ENCODE measurements at places on chromosomes 6 and 20. TPM values are rescaled to one million over a fixed set of nuclear protein-coding genes. Genes with fewer than 3 reads are reported as not detected.

DNA sequence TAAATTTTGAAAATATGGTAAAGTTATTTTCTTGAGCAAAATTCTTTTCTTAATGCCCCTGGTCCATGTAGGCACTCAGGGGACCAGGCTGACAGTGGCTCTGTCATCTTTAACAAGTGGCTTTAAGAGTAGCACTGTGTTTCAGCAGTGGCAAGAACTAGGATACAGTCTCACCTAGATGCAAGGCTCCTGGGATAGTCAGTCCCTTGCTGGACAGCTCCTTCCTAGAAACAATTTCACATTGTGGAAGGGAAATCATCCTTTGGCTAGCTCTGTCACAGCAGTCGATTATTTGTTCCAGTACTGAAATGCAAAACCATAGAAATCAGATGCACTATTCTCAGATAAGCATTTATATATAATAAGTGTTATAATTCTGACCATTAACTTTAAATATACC, 175.4 kb upstream of the KCNQ5 start:
- no peak for DNase-seq

GRCh38 chr6:72651967-72652956, 30.4 kb downstream of the KCNQ5 start:
- DNase-seq: no peak

- no peak for DNase-seq
Measured at GRCh38 chr6:107101686-107102413, 13.5 kb downstream of the BEND3 start.

- no peak for DNase-seq
Measured at GRCh38 chr6:31204751-31205145, 34.3 kb upstream of the POU5F1 start.

GRCh38 chr6:111803371-111803770, 69.9 kb downstream of the FYN start:
- DNase-seq: no peak

DNA sequence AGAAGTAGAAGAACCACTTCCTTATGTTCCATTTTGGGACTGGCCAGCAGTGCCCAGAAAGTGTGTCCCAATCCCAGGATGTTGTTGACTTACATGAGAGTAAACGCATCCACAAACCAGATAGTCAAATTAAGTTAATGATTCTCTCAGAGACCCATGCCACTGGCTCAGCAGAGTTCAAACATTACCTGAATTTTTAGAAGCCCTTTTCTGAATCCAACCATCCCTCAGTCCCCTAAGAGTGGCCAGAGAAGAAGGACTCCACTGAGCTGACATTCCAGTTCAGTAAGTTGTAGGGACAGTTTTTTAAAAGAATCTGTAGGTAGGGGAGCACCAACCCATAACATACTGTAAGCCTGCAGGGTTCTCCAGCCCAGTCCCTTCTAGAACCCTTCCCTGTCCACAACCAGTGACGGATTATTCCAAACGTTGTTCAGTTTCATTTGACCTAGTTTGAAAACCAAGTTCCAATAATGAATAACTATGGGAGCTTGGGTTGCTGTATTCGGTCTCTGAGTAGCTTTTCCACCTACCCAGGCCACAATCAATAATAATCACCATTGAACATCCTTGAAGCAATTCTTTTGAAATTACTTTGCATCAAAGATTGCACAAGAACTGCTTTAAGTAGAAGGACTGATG, 153.0 kb downstream of the LPA start:
- DNase-seq: no peak

DNA sequence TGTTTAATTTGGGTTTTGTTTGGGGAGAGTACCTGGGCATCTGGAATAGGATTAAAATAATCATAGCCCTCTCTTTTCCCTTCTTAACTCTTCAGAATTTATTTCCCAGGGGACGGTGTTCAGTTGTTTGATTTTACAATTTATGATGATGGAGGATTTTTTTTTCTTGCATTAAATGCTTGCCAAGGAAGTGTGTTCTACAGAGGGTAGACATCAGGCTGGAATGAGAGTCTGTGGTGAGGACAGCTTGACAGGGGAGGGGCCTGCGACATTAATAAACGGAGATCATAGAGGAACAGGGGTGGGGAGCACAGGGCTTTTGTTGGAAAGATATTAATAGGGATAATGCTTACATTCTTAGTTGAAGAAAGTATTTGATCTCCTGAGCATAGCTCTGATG, 297.5 kb downstream of the CLIC5 start:
- DNase-seq: no peak

- no peak for DNase-seq
Measured at GRCh38 chr6:76839505-76839904, 623.8 kb downstream of the HTR1B start.

- DNase-seq: no peak
Measured at GRCh38 chr6:164087211-164087610, 672.7 kb downstream of the QKI start.

DNA sequence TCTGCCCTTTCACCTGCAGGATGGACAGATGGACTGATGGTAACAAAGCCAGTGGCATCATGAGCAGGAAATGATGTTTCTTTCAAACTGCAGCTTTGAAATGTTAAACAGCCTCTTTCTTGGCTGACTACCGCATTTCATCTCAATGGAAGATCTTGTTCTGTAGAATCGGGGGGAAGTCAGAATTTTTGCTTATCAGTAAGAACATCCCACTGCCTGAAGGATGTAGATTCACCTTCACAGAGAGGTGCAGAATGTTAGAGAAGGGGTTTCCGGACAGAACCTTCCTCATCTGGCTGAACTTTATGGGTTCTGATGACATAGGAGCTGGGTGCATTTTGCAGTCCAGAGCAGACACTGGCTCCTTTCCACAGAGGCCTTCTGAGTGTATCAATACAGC, 32.7 kb downstream of the GGTLC1 start:
- DNase-seq: no peak

DNA sequence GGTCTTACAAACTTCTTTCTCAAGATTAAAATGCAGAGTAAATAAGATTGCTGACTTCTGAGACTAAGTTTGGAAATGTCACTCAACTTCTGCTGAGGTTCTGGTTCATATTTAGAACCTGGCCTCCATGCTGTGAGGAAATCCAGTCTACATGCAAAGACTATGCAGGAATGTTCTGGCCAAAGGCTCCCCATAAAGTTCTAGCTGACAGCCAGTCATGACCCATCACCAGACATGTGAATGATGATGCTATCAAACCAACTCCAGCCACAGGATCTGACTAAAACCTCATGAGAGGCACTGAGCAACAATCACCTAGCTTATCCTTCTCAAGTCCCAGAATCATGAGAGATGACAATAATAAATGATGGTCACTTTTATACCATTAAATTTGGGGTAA, 935.1 kb upstream of the MAP3K7 start:
- DNase-seq: no peak

DNA sequence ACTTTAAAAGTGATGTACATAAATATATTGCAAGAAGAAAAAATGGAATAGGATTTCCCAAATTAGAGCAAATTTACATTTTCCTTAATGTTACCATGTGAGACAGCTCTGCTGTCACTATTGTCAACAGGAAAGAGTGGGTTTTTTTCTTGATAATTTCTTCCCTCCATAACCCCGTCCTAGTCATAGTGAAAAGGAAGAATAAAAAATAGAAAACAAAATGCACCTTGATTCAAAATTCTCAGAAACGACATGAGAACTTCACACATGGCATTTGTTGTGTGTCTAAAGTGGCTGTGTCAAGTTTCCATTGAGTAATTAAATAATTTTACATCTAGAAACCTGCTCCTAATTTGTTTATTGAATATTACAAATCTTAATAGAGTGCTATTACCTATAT, 945.2 kb upstream of the SLC35B3 start:
- no peak for DNase-seq

DNA sequence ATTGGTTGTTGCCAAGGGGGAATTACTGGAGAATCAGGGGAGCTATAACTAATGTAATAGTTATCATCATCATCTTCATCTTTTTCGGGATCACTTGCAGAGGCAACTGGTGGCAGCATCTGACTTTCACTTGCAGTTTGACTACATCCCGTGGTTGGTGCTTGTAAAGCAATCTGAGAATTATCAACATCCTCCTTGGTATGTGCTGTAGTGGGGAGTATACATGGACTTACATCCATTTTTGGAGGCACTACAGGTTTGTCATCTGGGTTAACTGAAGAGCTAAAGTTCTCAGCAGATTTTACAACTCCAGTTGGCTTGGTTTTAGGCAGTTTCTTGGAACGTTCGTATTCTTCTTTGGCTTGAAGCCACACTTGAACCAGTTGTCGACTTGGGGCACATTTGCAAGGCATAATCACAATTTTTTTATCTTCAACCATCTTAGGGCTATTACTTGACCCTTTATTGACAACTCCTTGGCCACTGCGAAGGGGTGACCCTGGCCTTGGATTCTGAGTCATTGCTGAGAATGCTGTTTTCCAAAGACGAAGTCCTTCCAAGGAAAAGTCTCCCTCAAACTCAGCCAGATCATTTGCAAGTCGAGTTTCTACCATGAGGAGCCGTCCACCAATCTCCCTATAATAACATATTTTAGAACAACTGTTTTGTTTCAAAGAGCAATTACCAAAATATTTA, 115.5 kb downstream of the REV3L start:
- DNase-seq: no peak

DNA sequence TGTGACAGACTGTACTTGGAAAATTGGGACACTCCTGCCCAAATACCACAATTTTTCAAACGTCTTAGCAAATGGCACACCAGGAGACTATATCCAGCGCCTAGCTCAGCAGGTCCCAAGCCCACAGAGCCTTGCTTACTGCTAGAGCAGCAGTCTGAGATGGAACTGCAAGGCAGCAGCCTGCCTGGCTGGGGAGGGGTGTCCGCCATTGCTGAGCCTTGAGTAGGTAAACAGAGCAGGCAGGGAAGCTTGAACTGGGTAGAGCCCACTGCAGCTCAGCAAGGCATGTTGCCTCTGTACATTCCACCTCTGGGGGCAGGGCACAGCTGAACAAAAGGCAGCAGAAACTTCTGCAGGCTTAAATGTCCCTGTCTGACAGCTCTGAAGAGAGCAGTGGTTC, 1003.3 kb upstream of the MAP3K7 start:
- DNase-seq: no peak

DNA sequence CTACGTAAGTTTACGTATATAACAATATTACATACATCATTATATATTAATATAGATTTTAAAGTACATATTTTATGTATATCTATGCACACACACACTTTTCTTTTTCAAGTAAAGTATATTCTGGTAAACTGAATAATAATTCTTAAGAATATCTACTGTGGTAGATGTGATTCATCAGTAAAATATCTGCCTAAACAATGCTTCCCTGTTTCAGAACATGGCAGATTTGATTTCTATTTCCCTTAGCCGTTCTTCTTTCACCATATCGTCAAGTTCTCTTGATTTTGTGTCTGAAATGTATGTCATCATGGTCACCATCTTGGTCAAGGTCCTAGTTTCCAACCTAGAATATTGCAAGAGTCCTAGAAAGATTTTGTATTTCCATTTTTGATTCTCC, 195.6 kb downstream of the HDGFL1 start:
- DNase-seq: no peak

DNA sequence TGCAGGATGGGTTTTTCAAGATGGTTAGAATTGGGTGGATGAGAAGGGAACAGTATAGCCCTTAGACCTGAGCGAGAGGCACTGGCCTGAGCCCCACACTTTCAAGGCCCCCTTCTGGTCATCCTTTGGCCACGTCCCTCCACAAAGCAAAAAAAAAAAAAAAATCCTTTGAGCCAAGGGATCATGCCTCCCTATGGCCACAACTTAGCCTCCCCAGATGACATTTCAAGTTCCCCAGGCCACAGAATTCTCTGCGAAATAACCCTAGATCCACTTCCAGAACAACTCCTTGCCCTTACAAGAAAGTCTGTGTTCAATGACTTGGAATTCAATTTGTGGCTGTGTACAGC, 30.4 kb downstream of the ELOVL2 start:
- DNase-seq: no peak

- no peak for DNase-seq
Measured at GRCh38 chr6:104788400-104788799, 71.3 kb downstream of the HACE1 start.

GRCh38 chr6:107731422-107732319, 92.4 kb downstream of the SCML4 start:
- DNase-seq: no peak

DNA sequence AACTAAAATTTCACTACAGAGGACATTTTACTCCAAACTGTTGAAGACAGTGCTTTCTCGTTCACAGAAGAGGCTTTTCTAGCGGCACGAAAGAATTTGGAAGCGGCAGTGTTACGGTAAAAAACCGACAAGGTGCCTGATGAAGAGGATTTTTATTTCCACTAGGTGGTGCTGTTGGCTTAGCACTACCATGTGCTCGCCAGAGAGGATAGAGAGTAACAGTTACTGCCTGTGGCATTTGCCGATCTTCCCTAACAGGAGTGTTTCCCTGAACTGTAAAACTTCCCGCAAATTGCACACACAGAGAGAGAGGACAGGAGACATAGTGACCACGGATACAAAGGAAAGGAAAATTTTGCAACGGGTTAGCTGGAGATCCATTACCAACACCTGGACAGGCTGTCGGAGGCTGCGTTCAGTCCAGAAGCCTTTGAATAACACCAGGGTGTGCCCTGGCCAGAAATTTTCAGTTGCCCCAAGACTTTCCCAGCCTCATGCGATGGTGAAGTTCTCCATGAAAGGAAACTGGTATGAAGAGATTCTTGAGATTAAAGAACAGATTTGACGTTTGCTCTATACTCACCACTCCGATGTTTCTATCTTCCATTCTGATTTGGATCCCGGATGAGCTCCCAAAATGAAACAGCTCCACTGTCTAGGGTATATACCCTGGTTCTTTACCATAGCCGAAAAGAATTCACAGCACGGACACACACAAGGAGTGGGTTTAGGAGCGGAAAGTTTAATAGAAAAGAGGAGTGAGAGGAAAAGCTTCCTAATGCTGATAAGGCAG, 48.1 kb downstream of the HLA-DPB1 start:
- DNase-seq: peak; percentile 38

- no peak for DNase-seq
Measured at GRCh38 chr6:151493804-151494234, at the start of gene CCDC170. Gene CCDC170 (plus strand): TSS chr6:151494017. CDS start chr6:151494129, 112 bp downstream.

DNA sequence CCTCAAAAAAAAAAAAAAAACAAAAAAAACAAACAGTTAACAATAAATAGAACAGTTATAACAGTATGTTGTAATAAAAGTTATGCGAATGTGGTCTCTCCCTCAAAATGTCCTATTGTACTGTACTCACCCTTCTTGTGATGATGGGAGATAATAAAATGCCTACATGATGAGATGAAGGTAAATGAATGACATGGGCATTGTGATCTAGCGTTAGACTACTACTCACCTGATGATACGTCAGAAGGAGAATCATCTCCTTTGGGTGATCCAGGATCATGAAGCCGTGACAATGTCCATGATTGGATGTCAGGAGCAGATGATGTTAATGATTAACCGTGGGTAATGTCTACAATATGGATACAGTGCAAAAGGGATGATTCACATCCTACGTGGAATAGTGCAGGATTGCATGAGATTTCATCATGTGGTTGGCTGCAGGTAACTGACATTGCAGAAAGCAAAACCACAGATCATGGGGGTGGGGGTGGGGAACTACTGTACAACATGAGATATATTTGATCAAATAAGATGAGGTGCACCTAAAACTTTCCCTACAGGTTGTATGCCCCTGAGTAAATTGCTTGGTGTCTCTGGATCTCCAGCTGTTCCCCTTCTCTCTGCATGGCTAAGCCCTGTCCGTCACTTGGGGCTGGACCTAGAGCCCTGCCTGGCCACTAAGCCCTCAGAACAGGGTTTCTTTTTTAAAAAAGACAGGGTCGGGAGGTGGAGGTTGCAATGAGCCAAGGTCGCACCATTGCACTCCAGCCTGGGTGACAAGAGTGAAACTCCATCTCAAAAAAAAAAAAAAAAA, 6.2 kb upstream of the RBCK1 start:
- peak; percentile 85 for DNase-seq

The COL9A1 gene
- total RNA-seq: not detected

The PDE10A gene
- total RNA-seq: 233 TPM

The BPIFB1 gene
- not detected for total RNA-seq

The NOX3 gene
- total RNA-seq: not detected
